NCI-H1436 treated with DMSO at 0.1 percent for 48 hours (cell line): ENCODE measurements at places on chromosomes 4 and X.

- no peak for DNase-seq
Measured at GRCh38 chr4:152513078-152513477, 22.8 kb downstream of the FBXW7 start.

GRCh38 chrX:150587585-150588503 lies 19.4 kb downstream of the MTM1 start:
- DNase-seq: no peak

- DNase-seq: no peak
Measured at GRCh38 chr4:164203476-164203875, 550.5 kb upstream of the SMIM31 start.

DNA sequence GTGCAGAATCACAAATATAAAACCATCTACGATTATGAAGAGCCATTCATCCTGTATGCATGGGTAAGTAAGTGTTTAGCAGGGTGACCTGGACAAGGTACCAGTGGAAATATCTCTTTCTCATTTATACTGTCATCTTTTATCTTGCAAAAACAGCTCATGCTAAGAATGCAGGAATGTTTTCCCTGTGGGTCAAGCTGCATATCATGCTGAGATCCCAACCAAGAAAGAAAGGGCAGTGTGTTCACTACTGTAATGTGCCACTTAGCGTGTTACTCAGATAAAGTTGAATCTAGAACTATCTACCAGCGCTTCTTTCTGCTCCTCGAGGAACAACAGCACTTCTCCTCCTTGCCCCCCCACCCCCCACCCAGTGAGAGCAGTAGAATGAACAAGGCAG lies 212.7 kb upstream of the TBL1X start:
- DNase-seq: no peak

DNA sequence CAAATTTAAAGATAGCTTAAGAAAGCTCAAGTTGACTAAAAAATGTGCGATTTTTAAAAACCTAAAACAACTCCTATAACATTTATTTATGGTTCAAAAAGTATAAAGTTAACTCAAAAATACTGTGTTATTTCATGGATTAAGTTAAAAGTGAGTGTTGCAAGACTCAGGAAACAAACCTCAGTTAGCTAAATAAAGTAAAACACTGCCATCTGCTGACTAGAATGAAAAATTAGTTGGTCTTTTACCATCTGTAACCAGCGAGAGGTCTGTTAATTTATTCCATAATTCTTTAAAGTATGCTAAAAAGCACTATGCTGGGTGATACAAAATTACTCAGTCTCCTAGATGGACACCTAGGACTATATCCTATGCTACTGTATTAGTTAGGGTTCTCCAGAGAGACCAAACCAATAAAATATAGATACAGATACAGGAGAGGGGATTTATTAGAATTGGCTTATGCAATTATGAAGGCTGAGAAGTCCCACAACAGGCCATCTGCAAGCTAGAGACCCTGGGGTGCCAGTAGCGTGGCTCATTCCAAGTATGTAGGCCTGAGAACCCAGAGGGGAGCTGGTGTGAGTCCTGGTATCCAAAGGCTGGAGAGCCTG lies 4.9 kb upstream of the WDFY3 start:
- peak; percentile 33 for DNase-seq

GRCh38 chr4:174427571-174428140 lies 94.6 kb downstream of the HPGD start:
- no peak for DNase-seq

- DNase-seq: no peak
Measured at GRCh38 chr4:165879641-165880040, 6.6 kb downstream of the TLL1 start.

DNA sequence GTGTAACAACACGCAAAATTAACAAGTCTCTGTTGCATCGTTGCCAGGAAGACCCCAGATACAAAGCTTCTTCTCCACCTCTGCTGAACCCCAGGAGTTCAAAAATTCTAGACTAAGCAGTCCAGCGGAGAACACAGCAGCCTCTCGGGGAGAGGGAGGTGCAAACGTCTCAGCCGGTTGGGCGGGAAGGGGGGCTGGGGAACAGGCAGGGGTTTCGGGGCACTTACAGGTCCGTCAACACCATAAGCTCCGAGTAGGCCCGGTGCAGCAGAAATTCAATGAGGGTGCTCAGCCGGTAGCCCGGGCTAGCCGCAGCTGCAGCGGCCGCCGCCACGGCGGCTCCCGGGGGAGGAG lies 394 bp downstream of the MED14 start:
- no peak for DNase-seq

GRCh38 chr4:5478169-5478568 lies 230.2 kb downstream of the EVC2 start:
- no peak for DNase-seq

DNA sequence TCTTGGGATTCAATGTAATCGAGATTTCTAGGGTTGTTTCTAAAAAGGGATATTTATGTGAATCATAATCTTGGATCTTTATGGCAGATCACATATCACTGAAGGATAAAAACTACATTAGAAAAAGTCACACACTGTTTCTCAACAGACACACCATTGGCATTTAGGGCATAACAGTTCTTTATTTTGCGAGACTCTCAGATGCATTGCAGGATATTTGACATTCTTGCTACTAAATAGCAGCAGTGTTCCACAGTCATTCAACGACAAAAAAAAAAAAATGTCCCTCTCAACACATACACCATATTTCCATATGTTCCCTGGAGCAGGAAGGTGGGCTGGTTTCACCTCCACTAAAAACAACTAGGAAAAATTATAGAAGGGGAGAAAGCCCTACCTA lies 243.4 kb upstream of the PCDH18 start:
- DNase-seq: no peak

DNA sequence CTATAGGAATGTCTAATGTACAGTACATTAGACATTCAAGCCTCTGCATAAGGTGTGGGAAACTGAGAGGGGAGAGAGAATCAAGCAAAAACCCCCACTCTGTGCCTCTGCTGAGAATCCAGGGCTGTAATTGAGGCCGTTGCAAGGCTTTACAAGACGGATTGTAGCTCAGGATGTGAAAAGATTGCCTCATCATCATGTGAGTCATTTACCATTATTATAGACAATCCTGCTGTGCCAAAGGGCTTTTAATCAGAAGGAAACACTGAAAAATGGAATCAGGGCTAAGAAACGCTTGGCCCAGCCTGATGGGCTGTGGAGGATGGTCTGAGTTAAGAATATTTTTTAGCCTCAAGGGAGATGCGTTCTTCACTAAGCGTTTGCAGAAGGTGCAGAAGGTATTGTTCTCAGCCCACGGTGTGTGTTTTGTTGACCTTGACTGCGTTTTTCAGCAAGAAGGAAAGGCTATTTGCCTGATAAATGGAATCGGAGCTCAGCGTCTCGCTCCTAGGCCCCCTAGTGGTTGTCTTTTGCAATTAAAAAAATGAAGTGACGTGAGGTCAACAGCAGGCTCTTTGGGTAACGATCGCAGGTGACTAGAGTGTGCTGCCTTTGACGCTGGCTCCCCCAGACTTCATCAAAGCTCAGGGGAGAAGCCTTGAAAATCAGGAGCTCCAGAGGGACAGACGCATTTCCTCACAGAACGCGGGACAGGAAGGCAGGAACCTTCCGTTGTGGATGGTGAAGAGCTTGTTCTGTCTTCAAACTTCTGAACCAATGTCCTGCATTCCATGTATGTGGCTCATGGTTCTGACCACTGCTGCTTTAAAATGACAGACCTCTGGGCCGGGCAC lies 18.1 kb upstream of the CHRNA9 start:
- no peak for DNase-seq

- no peak for DNase-seq
Measured at GRCh38 chr4:1982124-1983052, 26.4 kb downstream of the NELFA start.

- no peak for DNase-seq
Measured at GRCh38 chrX:118116713-118117550, at the start of gene KLHL13. TSS of gene KLHL13 (minus strand) at chrX:118116810. CDS start at chrX:118028473, 88,337 bp downstream.

- DNase-seq: no peak
Measured at GRCh38 chrX:38891641-38892413, 90.6 kb downstream of the MID1IP1 start.

DNA sequence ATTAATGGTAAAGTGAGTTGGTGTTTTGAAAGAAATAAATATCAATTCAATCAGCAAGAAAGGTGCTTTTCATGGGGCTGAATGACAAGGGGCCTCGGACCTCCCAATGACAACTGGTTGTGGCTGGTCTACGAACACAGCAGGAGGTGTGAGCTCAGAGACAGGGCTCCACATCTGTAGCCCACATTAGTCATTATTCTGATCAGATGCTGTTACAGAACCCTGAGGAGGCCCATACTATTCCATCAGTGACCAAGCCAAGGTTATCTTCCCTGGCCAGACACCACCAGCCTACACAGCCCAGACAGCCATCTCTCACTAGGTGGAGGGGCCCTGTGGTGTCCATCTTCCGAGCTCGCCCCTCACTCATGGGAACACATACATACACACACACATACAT lies 168.8 kb downstream of the SH3KBP1 start:
- DNase-seq: no peak

DNA sequence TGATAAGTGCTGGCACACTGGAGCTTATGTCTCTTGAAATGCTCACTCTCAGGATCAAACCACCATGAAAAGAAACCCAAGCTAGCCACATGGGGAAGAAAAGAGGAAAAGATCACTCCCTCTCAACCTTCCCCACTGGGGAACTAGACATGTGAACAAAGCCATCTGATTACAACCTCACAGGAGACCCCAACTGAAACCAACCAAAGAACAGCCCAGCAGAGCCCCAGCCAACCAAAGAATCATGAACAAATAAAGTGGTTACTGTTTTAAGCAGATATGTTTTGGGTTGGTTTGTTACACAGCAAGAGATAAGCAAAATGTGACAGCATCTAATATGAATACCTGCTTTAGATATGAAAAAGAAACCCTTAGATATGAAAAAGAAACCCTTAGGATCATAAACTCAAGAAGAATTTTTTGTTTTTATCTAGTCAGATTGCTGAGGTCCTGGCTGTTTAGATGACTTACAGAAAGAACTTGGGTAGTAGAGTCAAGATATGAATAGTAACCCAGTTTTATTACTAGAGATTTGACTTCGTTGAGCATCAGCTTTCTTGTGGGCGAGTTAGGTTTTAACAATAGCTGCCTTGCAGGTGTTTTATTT lies 23.7 kb upstream of the TLR7 start:
- no peak for DNase-seq

- peak; percentile 82 for DNase-seq
Measured at GRCh38 chr4:72094059-72094797, 62.4 kb downstream of the NPFFR2 start.

DNA sequence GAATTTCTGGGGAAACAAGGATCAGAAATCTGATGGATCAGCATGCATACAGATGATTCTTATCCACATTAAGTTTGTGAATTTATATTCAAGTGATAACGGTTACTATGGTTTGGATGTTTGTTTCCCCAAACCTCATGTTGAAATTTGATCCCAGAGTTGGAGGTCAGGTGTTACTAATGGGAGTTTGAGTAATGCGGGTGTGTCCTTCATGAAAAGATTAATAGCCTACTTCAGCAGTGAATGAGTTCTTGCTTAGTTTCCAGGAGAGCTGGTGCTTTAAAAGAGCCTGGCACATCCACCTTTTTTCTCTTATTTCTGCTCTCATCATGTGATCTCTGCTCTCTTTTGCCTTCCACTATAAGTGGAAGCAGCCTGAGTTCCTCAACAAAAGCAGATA lies 712.4 kb downstream of the IL1RAPL1 start:
- no peak for DNase-seq

DNA sequence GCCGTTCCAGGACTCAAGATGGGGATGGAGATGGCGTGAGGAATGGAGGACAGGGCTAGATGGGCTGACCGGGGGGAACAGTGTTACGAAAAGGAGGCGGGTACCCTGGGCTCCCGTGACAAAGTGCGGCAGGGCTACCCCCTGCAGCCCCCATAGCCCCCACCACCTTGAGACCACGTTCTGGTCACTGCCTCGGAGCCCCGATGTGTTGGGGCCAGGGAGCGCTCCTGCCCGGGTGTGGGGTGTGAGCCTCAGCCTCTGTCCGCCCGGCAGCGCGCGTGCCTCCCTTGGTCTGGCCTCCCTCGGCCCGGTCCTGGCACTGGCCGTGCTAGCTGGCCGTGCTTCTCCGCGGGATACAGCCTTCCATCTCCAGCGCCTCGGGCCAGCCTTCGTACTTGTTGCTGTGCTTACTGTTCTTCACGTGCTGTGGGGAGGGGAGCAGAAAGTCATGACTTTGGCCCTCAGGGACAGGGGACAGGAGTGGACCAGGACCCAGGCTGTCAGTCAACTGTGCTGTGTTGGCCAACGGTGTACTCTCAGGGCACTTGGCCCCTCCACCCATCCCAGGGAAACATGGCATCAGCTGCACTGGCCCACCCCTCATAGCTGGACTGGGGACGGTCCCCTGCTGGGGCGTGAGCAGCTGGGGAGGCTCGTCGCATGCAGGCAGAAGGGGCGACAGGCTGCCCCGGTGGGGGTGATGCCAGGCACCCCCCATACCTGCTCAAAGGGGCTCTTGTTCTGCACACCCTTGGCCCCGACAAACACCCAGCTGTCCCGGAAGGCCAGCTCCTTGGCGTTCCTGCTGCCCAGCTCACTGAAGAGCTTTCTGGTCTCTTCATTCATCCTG lies 9.3 kb downstream of the FAM3A start:
- DNase-seq: no peak

- no peak for DNase-seq
Measured at GRCh38 chr4:76449833-76450232, 14.8 kb downstream of the SHROOM3 start.

GRCh38 chrX:69562904-69563578 lies 52.9 kb upstream of the EDA start:
- no peak for DNase-seq

- no peak for DNase-seq
Measured at GRCh38 chr4:88672987-88673386, 24.6 kb downstream of the NAP1L5 start.

DNA sequence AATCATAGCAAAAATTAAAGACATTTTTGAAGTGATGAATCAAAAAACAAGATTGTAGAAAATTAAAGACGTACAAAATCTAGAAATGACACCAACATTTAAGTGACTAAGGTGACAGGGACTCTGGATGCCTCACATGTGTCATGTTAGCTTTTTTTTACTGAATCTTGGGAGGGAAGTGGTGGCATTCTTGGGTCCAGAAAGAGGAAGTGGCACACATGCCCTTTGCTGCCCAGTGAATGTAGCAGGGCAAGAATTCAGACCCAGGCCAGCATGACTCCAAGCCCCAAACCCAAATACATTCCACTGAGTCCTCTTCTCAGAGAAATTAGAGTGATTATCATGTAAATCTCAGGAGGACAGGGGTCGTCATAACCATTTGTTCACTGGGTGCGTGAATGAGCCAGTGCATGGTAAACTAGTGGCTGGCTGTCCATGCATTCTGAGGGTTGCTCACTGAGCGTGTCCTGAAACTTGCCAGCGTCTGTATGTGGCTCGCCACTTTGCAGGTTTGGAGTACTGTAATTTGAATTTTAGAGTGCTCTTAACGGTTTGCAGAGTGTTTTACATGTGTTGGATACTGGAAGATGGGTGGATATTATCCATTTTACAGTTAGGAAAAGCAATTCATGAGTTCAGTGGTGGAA lies 55.4 kb upstream of the TBC1D14 start:
- DNase-seq: no peak
